A673 (cell line): ENCODE measurements at places on chromosomes 7 and 10.

GRCh38 chr10:90023950-90024349 lies 322.6 kb downstream of the KIF20B start:
- DNase-seq: no peak

DNA sequence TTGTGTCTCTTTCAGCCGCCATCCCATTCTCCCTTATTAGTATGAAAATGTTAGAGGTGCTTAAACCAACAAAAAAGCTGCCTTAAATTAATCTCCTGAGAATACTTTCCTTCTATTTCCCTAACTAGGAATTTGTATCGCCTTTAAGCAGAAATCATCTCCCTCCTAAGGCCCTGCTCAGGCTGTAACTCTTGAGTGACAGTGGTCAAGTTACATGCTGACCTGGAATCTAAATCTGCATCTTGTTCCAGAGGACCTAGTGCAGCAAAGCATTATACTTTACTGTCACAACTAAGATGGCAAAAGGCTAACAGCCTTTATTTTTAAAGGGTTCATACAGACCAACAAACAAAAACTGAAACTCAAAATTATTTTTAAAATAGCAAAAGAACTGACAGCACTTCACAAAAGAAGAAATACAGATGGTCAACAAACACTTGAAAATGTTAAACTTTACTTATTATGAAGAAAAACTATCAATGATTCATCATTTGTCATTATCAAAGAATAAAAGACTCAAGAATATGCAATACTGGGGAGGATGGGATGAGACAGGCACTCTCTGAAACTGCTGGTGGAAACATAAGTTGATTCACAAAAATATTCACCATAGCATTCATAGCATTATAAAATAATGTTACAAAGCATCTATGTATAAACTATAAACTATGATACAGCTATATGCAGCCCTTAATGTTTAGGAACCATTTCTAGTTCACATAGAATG lies 11.0 kb downstream of the CYREN start:
- no peak for DNase-seq

DNA sequence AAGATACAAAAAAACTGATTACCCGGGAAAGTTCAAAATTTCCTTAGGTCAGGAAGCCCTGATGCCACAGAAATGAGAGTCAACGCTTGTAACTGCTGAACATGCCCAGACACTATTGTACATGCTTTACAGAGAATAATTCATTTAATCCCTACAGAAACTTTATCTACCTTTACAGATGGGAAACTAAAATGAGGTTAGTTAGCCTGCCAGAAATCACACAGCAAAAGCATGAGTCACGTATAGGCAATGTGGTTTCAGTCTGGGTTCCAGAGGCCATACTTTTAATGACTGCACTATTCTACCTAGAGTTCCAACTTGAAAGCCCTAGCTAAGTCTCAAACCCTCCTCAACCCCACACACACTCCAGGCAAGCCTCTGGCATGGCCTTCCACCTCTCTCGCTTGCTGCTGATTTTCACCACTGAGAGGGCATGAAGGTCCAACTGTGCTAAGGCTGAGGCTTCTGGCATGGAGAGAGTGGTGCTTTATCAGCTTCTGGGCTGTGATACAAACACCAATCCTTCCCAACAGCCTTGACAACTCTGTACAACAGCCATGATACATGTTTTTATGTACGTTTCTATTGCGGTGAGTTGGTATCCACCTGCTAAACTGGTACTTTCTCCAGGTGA lies 1011.2 kb upstream of the GHITM start:
- no peak for DNase-seq

DNA sequence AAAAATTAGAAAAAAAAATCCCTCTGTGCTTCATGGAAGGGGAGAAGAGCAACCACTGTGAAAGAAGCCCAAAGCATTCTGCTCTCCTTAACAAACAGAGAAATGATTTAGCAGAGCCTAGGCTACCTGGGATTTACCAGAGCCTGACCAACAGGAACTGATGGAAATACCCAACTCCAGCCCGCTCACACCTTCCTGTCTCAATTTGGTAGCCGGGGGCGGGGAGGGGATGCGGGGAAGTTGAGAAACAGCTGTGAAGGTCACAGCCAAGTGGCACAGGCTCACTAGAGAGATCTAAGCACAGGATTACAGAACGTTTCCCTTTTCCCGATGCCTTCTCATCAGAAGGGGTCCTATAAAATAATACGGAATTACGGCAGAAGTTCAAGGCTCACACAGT lies 17.6 kb downstream of the RSU1 start:
- DNase-seq: no peak
